ENCODE measurements at places on chromosomes 16 and 17.
A peak's percentile ranks its signal among the peaks of the same experiment; 100 is the strongest.

- DNase-seq, result peak; percentile 73
Observed at GRCh38 chr17:4375039-4375748, 8.7 kb upstream of the UBE2G1 start.

- DNase-seq, result no peak
Observed at GRCh38 chr16:13660807-13661206, 259.1 kb upstream of the ERCC4 start.

DNA sequence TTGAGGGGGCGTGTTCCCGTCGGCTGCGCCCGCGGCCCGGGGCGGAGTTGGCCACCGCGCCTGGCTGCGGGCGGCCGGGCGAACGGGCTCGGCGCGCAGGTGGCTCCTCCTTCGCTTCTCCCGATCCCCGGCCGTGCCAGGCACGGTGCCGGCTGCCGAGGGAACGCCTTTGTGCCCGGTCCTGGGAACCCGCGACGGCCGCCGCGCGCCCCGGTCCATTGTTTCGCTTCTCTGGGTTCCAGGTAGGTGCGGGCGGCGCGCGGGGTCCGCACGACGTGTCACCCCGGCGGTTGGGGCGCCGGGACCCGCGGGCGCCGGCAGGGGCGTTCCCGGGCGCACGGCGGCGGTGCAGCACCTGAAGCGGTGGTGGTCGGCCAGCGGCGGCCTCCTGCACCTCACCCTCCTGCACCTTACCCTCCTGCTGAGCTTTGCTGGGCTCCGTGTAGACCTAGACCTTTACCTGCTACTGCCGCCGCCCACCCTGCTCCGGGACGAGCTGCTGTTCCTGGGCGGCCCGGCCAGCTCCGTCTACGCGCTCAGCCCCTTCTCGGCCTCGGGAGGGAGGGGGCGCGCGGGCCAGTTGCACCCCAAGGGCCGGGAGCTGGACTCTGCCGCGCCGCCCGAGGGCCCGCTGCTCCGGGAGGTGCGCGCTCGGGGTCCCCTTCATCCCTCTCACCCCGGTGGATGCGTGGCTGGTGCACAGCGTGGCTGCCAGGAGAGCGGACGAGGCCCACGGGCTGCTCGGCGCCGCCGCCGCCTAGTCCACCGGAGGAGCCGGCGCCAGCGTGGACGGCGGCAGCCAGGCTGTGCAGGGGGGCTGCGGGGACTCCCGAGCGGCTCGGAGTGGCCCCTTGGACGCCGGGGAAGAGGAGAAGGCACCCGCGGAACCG lies 99.9 kb downstream of the EFCAB13 start:
- DNase-seq, result peak; percentile 15

- no peak for DNase-seq
Observed at GRCh38 chr16:15618392-15618791, 24.6 kb downstream of the MARF1 start.

GRCh38 chr16:89615596-89616090 lies 2.2 kb downstream of the DPEP1 start:
- DNase-seq, result peak; percentile 34

- peak; percentile 67 for DNase-seq
Observed at GRCh38 chr17:56819431-56820145, 14.1 kb downstream of the C17orf67 start.

DNA sequence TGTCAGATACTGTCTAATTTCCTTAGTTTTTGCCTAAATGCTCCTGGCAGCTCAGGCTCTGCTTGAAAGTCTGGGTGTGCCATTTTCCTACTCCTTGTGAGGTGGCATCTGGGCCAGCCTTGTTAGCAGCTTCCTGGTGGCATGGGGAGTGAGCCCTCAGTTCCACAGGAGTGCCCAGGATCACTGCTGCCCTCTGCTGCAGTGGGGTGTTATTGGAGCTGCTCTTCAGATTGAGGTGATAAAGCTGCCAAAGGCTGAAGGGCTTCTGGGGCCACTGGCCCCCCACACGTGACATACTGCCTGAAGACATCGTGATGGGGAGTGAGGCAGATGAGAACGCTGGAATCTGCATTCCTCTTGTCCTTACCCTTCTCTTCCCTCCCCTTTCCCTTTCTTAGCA lies 27.4 kb downstream of the CEP95 start:
- DNase-seq, result no peak

DNA sequence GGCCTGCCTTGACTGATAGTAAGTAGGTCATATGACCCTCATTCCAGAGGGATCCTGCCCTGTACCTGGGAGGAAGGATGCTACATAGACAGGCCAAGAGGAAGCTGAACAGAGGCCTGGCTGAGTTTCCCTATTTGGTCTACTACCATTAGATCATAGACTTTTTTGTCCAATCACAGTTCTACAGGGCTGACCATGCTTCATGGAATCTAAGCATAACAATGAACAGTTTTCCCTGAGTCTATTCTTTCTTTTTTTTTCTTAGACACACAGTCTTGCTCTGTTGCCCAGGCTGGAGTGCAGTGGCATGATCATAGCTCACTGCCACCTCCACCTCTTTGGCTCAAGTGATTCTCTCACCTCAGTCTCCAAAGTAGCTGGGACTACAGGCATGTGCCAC lies 3.9 kb downstream of the GPR179 start:
- DNase-seq, result no peak

DNA sequence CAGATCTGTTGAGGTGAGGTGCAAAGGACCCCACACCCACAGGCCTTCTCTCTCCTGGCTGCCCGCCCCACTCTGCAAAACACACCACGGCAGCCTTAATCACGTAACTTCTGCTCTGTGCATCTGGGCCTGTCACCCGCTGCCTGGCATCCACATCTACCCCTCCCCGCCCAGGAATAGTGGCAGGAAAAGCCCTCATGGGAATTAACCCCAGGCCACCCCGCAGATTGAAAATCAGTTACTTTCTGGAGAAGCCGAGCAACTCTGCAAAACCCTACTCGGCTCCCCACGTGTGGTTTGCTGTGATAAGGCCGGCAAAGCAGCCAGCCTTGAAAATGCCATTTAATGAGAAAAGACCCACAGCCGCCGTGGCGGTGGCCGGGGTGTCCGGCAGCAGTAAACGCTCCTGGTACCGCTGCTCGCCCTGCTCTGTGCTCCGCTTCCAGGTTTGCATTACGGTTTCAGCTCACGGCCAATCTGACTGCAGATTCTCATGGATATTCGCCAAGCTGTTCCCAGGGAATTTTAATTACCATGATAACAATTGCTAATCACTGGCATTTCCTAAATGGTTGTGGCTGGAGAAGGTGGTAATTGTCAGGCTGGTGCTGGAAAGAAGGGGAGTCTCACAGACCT lies 78.0 kb upstream of the DOC2B start:
- DNase-seq, result no peak

GRCh38 chr17:46100590-46100989 lies 92.6 kb downstream of the KANSL1 start:
- DNase-seq, result no peak

- no peak for DNase-seq
Observed at GRCh38 chr17:77782201-77782600, 176.3 kb upstream of the TNRC6C start.

DNA sequence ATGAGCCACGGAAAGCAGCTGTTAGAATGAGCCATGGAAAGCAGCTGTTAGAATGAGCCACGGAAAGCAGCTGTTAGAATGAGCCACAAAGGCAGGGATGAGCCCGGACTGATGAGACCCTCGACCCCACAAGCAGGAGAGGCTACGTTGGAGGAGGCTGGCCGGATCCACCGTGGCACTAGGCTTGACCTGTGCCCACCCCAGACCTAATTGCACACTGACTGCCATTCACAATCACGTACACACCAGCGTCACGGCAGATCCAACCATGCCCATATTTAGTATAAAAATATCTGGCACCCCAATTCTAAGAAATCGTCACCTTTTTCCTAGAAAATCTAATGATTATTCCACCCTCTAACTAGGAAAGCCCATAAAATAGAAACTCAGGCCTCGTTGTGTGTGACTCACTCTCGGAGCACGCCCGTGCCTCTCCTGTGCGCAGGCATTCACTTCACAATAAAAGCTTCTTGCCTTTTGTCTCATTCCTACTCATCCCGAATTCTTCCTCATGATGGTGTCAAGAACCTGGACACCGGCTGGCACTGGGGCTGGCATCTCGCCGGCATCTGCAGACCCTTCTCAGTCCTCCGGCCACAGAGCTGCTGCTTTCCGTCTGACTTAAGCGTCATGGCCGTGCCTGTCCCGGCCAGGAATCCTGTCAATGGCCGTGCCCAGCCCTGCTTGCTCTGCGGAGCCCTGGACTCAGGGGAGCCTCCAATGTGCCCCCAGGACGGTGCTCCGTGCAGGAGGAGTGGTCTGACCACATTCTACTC lies 5.5 kb upstream of the SECTM1 start:
- DNase-seq, result no peak

DNA sequence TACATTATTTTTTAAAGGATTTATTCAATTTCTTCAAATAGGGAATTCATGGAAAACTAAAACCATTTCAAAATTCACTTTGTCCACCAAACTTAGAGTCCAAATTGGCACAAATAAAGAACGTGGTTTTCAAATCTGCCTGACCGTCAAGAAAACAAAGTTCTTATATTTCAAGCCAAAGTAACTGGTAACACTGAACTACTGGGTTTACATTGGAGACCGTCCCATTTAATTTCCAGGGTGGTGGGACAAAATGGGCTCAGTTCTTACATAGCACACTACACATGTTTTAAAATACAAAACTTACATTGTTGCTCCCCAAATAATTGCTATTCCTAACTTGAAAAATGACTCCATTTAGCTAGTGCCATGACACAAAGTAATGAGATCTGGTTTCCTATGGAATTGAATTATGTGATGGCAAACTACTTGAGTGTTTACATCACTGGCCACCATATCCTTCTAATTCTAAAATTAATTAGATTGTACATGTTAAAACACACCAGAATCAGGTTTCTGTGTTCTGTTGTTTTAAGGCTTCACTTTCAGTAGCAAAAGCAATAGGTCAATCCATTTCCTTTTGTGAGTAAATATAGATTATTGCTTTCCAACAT lies 6.5 kb downstream of the PSME3IP1 start:
- no peak for DNase-seq

DNA sequence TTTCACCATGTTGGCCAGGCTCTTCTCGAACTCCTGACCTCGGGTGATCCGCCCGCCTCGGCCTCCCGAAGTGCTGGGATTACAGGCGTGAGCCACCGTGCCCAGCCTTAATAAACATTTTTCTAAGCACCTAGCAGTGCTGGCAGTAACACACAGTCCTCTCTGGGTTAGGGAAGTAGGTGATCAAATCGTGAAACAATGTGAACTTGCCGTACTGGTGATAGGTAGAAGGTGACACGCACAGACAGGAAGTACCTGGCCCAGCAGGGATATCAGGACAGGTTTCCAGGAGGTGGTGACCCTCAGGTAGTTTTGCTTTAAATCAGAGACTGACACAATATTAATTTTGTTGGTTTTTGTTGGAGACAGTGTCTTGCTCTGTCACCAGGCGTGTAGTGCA lies 4.5 kb downstream of the PLD2 start:
- DNase-seq, result no peak

GRCh38 chr17:73304971-73305812 lies 6.6 kb downstream of the CDC42EP4 start:
- DNase-seq, result no peak

GRCh38 chr17:43768382-43768781 lies 9.8 kb upstream of the SOST start:
- no peak for DNase-seq

- no peak for DNase-seq
Observed at GRCh38 chr17:71933306-71933705, 187.5 kb upstream of the SOX9 start.

Measured in activated naive CD8-positive, alpha-beta T cell treated with anti-CD3 and anti-CD28 coated beads for 36 hours (primary cell).